HS-5 (cell line): ENCODE measurements at places on chromosomes 4 and X.
A peak's percentile ranks its signal among the peaks of the same experiment; 100 is the strongest.

GRCh38 chr4:65353098-65353497 is 317.2 kb downstream of the EPHA5 start:
- no peak for DNase-seq

DNA sequence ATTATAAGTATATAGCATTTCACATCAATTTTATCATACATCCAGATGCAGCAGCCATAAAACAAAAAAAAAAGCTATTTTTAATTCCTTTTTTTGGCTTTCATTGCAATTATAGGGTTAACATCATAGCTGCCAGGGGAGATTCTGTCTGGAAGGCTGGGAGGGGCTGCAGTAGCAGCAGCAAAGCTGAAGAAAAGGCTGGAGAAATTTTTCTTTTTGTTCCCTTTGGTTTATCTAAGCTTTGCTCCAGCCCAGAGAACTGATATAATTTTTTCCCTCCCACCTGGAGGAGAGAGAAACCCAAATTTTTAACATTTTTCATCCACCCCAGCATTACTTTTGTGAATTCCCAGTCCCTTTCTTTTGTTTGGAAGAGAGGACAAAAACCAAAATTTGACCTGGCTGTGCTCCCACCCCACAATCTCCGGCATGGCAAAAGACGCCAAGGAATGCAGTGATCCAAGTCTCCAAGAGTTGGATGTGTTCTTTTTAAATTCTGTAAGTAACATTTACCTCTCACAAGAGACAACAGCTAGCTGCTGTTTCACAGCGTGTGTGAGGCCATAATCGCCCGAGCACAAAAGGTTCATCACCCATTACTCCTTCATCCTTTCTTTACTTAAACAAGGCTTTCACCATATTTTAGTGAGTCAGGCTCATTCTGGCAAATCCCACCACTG is 25.1 kb upstream of the FAM156A start:
- no peak for DNase-seq

DNA sequence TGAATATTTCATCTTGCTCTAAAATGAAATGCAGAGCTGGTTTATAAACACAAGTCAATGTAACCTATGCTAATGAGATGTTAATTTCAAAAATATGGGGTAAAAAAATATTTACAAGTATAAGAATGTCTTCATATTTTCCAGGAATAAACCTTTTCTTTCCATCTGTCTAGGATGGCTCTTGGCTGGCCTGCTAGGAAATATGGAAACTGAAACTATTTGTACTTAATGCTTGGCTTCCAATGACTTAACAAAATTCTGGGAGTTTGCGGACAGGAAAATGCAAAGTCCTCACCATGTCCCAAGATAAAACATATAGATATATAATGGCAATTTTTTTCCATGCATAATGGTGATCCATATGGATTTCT is 168.1 kb downstream of the SCFD2 start:
- no peak for DNase-seq

GRCh38 chrX:114675365-114675764 is 91.5 kb downstream of the HTR2C start:
- DNase-seq, result peak; percentile 49

- DNase-seq, result no peak
Observed at GRCh38 chr4:76235407-76235806, 16.1 kb upstream of the FAM47E start.

DNA sequence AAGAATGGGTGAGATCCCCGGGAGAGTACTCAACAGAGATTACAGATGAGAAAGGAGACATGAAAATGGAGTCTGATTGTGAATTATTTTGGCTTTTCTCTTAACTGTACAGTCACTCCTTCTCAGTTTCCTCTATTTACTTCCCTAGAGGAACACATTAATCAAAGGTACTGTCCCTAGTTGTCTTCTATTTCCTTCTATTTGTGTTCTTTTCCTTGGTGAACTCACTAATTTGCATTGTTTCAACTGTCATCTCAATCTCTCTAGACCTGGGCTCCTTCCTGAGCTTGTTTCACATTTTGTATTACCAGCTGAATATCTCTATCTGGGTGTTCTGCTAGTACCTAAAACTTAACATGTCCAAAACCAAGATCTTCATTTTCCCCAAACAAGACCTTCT is 59.8 kb downstream of the ABCB7 start:
- no peak for DNase-seq

GRCh38 chr4:48780865-48781214 is 761 bp upstream of the FRYL start:
- DNase-seq, result no peak

DNA sequence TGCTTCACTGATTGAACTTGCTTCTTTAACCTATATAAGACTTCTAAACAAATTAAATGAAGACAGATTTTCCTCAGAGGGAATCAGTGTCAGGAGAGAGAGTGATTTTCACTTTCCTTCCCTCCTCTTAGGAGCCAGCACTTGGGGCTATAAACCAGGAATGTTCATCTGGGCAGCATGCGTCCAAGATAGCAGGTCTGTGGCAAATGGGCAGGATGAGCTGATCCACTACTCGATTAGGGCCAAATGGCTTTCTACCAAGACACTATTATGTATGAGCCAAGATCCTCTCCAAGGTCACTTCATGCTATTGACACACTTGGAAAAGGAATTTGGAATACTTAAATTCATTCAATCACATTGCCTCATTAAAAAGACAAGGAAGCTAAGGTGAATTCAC is 203.9 kb upstream of the GRID2 start:
- no peak for DNase-seq

DNA sequence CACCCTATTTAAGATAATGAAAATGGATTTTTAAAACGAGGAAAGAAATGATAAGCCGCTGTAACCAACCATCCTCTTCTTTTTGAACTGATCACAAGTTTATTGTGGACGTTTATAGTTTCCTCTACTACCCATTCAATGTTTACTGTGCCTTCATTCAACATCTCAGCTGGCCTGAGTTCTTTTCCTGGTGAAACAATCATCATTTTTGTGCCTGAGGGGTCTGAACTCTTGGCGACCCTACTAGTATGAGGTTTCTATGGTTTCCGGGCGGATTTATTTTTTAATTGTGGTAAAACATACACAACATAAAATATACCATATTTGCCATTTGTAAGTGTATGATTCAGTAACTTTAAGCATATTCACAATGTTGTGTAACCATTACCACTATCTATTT is 100.7 kb downstream of the SPRY1 start:
- no peak for DNase-seq

DNA sequence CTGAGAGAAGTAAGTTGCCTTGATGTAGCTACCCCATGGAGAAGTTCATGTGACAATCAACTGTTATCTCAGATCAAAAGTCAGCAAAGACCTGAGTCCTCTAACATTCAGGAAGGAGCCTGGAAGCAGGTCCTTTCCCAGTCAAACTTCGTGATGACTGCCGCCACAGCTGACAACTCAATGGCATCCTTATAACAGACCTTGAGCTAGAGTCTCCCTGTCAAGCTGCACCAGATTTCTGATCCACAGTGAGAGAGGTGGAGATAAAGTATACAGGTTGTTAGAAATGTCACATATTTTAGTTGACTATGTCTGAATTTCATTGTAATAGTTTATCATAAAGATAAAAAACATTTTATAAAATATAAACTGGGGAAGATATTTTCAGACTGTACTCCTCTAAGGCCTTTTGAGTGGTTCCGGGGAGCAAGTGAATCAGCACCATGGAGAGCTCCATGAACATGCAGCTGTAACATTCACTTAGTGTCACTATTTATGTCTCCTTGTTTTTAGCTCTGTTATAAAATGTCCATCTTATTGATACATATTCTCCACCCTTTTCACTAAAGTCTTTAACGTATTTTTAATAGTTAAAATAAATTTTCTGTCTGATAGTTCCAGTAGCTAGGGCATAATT is 1653.5 kb upstream of the AGA start:
- DNase-seq, result no peak

DNA sequence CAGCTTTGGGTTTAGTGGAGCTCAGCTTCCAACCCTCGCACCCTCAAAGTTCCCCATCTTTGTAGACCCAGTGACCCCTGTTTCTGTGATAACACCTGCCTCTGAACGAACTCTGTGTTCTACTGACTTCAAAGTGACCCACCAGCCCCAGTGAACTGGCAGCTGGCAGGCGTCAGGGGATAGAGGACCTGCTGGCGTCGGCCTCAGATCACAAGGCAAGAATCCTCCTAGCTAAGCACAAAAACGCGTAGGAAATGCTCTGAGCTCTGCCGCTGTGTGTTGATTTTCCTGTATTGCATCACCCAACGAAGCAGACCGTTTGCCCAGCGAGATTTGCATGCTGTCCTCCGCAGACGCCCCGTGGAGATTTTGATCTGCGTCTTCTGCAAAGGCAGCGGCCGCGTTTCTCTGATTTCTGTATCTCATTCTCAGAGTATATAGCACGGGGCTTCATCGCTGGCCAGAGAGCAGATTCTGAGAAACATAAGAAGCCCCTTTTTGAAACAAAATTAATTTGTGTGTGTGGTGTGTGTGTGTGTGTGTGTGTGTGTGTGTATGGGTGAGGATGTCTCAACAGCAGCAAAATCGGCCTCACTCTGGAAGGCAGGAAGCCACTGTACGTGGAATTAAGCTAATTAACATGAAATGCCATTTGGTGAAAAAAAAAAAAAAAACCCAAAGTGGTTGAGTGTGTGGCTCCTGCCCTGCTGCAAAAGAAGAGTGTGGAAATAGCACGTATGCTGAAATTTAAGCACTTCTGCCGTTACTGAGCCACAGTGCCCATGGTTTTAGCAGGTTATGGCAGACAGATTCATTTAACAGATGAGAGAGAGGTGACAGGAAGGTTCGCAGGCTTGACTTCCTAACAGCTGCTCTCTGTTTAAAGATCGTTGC is 29.2 kb upstream of the ASMTL start:
- no peak for DNase-seq

DNA sequence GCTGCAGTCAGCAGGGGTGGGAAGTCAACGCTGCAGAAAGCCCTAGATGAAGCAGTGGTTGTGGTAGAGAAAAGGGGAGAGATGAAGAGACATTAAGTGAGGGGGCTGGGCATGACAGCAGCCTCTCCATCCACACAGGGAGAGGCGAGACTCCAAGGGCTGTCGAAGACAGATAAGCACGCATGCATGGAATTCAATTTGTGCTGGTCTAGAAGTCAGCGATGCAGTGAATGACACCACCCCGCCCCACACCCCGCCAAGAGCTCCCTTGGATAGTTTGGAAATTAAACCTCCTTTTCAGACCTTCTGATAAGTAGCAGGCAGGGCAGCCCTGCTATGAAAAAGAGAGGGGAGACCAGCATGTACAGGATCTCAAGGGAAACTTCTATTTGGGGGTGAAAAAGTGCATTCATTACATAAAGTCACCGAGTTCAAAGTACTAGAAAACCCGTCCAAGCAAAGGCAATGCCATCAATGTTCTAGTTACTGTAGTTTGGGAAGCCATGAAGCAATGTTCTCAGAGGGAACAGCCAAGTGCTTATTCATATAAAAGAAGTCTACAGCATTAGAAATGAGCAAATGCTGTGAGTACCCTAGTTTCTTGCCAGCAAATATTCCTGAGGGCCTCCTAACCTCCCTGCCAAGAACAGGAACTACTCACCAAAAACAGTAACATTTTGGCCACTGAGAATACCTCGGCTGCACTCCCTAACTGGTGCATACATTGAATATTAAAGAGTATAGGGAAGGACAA is 152.3 kb upstream of the ANXA10 start:
- DNase-seq, result no peak

DNA sequence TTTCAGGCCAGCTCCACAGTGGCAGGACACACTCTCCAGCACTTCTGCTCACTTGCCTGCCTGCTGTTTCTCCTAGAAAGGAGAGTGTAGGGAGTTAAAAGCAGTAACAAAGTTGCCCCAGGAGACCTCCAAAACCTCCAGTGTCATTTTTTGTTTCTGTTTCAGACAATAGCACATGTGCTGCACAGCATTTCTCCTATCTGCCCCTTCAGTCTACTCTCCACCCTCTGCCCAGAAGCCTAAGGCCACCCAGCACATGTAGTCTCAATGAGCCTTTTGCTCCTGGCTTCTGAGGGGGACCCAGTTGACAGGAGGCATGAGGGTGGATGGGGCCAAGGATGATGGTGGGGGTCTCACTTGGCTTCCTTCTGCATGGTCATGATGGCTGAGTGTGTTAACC is 329.6 kb upstream of the CLNK start:
- DNase-seq, result no peak

DNA sequence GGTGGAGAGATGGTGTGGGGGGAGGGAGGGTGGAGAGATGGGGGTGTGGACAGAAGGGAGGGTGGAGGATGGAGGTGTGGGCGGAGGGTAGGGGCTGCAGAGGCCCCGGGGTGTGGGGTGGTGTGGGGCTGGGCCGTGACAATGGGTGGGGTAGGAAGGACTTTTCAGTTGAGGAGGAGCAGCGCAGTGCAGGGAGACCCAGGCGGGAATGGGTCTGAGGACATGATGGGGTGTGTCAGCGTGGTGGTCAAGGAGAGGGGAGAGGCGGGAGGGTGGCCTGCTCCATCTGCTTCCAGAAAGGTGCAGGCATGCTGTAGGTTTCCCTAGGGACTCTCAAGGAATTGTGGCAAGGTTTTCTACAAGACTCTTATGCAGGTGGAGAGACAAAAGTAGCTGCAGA is 48.9 kb downstream of the RGS12 start:
- DNase-seq, result no peak

GRCh38 chr4:22850630-22851029 is 157.9 kb downstream of the GBA3 start:
- no peak for DNase-seq

- DNase-seq, result no peak
Observed at GRCh38 chrX:37765507-37765906, 14.4 kb upstream of the CYBB start.

DNA sequence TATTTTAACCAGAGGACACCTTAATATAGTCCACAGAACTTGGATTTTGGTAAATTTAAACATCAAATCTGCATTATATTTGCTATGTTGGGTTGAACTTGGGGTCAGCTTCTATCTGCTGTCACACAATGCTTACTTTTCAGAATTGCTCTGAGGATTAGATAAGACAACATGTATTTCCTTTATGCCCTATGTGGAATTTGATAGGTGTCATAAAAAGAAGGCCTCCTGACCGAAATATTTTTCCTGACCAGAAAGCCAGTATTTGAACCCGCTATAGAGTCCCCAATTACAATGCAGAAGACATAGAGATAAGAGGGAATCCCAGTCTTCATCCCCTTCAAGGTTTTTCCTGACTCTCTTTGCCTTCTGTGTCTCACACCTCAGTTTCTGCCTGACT is 4.1 kb downstream of the MTTP start:
- DNase-seq, result no peak

DNA sequence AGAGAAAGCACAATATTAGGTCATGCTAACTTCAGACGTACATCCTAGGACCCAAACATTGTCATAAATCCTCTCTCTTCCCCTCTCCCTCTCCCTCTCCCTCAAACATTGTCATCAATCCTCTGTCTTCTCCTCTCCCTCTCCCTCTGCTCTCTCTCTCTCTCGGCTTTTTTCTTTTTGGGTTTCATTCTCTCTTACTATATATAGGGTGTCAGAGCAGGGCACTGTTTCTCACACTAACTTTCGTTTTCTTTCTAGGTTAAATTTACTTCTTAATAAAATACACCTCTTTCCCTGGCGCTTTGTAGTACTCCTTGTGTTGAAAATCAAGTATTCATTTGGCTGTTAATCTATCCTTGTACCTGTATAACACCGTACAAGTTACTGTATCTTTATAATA is 37.0 kb upstream of the HERC5 start:
- DNase-seq, result no peak

- DNase-seq, result no peak
Observed at GRCh38 chrX:107715331-107716117, 60.1 kb downstream of the TSC22D3 start.

GRCh38 chr4:83821493-83821892 is 285.6 kb downstream of the GPAT3 start:
- no peak for DNase-seq
